Renal cortex interstitium (tissue), 15 donors: ENCODE measurements at places on chromosomes 7 and 10. TPM values are rescaled to one million over a fixed set of nuclear protein-coding genes. Genes with fewer than 3 reads are reported as not detected.

GNAI1 gene
- 107 TPM for polyA plus RNA-seq

C10orf53 gene
- not detected for polyA plus RNA-seq

CDHR1 gene
- 0.73 TPM for polyA plus RNA-seq

MRPL32 gene
- 118 TPM for polyA plus RNA-seq

STAMBPL1 gene
- polyA plus RNA-seq: 1.6 TPM

FEZF1 gene
- not detected for polyA plus RNA-seq

ENTPD7 gene
- polyA plus RNA-seq: 20.5 TPM

SUGCT gene
- 16.3 TPM for polyA plus RNA-seq
